Stimulated activated CD8-positive, alpha-beta memory T cell treated with anti-CD3 and anti-CD28 coated beads, Interleukin-7, amount 100 ng/mL, for 24 hours (primary cell): ENCODE measurements at places on chromosomes 11 and 22.

- DNase-seq, result no peak
Measured at GRCh38 chr11:126460417-126461095, 105.1 kb downstream of the ST3GAL4 start.

- no peak for DNase-seq
Measured at GRCh38 chr11:115300660-115301428, 203.4 kb downstream of the CADM1 start.

- DNase-seq, result no peak
Measured at GRCh38 chr11:62352355-62353336, 15.4 kb downstream of the ASRGL1 start.

- DNase-seq, result no peak
Measured at GRCh38 chr11:123382555-123383074, 47.5 kb upstream of the GRAMD1B start.

DNA sequence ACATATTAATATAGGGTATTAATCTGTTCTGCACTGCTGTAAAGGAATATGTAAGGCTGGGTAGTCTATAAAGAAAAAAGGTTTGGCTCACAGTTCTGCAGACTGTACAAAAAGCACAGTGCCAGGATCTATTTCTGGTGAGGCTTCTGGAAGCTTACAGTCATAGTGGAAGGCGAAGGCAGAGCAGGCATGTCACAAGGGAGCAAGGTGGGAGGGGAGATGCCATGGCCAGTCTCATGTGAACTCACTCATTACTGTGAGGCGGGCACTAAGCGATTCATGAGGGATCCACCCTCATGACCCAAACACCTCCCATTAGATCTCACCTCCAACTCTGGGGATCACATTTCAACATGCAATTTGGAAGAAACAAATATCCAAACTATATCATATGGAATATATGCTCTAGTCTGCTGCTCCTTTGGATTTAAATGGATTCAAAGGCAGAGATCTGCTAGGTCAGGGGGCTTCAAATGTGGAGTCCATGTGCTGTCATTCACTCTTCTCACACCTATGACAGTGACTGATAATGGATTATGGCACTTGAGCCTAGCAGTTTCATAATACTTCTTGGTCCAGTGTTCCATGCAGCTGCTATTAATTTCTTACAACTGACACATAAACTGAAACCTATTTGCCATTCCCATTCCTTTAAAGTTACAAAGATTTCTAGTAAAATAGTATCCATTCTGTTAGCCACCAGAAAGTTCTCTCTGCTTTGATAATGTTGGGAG lies 146.0 kb downstream of the ATG16L2 start:
- DNase-seq, result no peak

DNA sequence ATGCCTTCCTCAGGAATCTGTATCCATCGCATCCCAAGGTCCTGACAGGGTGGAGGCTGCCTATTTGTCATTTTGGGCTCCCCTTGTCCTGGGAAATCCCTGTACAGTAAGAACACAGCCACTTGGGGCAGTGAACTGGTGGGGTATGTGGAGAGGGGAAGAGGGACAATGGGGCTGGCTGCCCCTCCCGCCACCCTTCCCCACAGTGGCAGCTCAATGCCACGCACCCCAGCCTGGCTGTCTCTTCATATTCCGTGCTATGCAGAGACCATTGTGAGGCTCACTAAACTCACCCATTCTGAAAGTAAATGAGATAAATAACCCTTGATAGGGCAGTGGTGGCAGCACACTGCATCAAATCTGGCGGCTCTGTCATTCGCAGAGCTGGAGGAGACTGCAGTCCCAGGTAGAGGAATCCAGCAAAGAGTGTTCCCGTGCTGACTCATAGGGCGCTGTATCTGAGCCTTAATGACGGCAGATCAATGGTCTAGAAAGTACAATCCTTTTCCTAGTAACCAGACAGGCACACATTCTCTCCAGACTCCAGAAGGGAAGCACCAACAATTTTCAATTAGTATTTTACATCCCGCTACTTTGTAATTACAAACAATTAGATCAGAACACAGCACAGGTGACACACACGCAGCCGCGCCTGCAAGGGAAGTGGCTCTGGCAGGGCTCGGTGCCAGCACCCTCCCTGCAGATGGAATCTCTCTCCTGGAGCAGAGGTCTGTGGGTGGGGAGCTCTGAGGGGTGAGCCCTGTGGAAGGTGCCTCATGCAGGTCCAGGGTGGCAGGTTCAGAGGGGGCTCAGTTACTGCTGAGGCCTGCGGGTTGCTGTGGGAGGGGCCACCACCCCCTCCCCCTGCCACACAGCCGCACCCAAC lies 167.9 kb upstream of the B3GAT1 start:
- no peak for DNase-seq

- no peak for DNase-seq
Measured at GRCh38 chr11:94011478-94011877, 9.7 kb upstream of the HEPHL1 start.

DNA sequence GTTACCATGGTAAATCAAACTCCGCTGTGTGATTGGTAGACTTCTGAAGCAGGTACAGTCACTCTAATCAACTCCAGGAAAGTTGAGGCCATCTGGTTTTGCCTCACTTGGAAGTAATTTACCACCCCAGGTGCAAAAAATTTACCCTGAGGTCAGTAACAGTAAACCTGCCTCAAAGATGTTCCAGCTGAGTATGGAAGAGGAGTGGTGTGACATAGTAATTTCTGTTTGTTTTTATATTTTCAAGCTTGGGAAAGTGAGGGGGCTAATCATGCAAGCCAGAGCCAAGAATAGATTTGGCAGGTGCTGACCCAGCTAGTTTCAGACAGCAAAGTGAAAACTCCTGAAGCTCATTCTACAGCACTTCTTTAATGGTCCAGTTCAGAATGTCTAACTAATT lies 691.6 kb downstream of the NTM start:
- DNase-seq, result no peak

GRCh38 chr22:28429711-28430110 lies 249.9 kb downstream of the TTC28 start:
- no peak for DNase-seq

- DNase-seq, result no peak
Measured at GRCh38 chr11:76382209-76382608, 1.1 kb downstream of the GVQW3 start.

DNA sequence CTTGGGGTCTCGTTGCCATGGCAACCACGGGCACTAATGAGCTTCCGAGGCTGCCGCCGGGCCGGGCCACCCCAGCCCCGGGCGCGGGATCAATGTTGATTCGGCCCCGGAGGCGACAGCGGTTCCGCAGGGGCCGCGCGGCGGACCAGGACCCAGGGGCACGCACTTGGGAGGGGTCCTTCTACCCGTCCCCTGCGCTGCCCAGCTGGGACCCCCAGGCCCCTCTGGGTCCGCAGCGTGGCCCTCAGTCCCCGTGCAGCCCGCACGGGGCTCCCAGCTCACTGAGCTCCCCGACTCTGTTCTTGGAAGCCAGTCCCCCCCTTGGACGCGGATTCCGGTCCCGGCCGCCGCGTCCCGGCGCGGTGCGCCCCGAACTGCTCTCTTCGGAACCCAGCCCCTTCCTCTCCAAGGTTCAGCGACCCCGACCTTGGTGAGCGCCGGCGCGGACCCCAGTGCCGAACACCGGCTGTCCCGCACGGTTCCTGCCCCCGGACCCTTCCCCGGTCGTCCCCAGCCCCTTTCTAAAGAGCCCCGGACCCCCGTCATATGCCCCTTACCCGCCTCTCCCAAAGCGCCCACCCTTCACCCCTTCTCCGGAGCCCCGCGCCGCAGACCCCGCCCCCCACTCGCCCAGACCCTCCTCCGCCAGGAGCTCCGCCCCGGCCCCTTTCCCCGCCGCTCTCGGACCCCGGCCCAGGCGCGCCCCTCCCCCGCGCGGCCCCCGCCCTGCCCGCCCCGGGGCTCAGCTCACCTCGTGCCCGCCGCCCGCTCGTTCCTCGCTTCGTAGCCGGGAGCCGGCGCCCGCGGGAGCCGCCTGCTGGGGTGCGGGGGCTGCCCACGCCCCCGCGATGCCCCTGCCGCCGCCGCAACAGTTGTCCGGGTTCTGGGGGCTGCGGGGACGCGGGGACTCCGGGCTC lies 18.3 kb upstream of the SHISAL1 start:
- no peak for DNase-seq

DNA sequence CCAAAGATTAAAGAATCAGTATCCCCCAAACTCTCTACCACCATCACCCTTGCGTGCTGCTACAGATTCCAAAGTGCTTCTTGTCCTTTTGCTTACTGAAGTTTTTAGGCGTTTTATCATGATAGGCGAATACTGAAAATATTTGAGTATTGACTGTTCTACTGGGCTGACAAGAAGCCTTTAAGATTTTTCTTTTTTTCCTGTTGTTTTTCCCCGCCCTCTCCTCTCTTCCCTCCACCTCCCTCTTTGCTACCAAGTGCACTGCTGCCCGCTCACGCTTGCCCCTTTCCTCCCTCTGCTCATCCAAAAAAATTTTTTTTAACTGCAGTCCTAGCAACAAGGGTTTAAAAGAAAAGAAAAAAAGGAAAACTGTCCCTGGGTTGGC lies 679 bp downstream of the SPCS2 start:
- DNase-seq, result no peak

- no peak for DNase-seq
Measured at GRCh38 chr11:61146416-61146815, 14.8 kb downstream of the VPS37C start.

GRCh38 chr11:127470306-127470884 lies 469.8 kb upstream of the KIRREL3 start:
- no peak for DNase-seq

GRCh38 chr11:97854357-97854756 lies 1166.4 kb upstream of the CNTN5 start:
- no peak for DNase-seq

GRCh38 chr22:19865141-19865829 lies 10.6 kb upstream of the GNB1L start:
- DNase-seq, result no peak
